ENCODE measurements at places on chromosomes 5 and 9. TPM values are rescaled to one million over a fixed set of nuclear protein-coding genes. Genes with fewer than 3 reads are reported as not detected.
A peak's percentile ranks its signal among the peaks of the same experiment; 100 is the strongest.

- peak overlapping the region; percentile 84 for H3K27ac ChIP-seq
- no peak for DNase-seq
- no peaks in the 10 kb centered on the region for H3K4me1 ChIP-seq
Observed at GRCh38 chr9:17017931-17018491, 116.8 kb upstream of the CNTLN start.

DNA sequence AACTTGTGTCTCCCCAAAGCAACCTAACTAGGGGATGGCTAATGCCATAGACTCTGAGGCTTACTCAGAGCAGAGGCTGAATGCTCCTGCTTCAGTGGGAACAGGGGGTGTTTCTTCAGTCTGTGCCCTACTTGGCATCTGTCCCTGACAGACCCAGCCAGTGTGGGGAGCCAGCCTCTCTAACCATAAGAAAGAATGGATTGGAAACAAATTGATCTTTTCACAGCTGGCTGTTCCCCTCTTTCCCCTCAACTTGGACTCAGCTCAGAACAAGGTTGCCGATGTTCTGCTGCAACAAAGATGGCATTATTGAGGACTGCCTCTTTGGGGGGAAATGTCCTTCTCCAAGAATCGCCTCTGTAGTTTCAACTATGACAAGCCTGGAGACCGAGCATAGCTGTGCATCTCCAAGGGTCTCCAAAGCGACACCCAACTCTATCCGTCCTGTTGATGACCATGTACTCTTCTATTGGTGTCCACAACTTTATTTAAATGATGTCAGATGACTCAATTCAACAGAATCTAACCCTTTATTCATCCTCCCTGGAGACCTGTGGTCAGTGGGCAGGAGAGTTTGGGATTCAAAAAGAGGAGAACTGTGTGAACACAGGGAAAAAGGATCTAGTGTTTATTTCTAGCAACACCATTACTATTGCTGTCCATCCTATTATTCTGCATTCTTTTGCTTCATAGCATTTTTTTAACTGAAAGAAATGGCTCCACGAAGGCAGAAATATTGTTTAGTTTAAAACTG, 24.7 kb upstream of the TNC start:
- no peak overlapping the region for H3K27ac ChIP-seq
- H3K36me3 ChIP-seq: no peaks in the 10 kb centered on the region
- no peak for DNase-seq
- H3K27me3 ChIP-seq: no peaks in the 10 kb centered on the region

GRM6 gene
- total RNA-seq: not detected

DNA sequence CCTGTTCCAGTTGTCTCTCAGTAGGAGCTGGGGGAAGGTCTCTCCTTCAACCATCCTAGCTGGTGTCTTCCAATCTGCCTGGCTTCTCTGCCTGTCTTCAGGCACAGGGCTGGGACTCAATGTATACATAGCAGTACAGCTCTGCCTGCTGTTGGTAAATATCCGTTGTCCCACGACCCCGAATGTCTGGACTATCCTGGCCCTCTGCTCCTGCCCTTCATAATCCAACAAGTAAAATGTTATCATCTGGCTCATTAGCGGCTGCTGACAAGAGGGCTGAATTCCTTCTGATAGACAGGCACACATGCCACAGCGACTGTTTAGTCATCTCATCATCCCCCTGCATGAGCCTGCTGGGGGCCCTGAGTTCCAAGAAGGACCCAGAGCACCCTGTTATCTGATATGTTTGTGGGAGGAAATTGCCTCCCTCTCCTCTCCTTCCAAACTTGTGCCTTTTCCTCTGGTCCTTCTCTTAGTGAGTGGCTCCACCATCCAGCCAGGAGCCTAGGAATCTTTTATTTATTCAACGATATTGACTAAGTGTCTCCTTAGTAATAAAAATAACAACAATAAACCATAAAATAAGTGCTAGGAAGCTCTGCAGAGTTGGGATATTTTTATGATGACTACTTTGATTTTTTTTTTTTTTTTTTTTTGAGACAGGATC, 29.5 kb upstream of the TGFBR1 start:
- H3K27me3 ChIP-seq: no peaks in the 10 kb centered on the region
- H3K36me3 ChIP-seq: no peaks in the 10 kb centered on the region
- H3K4me1 ChIP-seq: no peaks in the 10 kb centered on the region
- H3K4me3 ChIP-seq: no peak overlapping the region
- H3K27ac ChIP-seq: no peak overlapping the region
- DNase-seq: no peak

GRCh38 chr5:97131921-97132320, 10.5 kb downstream of the LIX1 start:
- no peaks in the 10 kb centered on the region for H3K4me1 ChIP-seq
- H3K36me3 ChIP-seq: no peaks in the 10 kb centered on the region
- H3K27me3 ChIP-seq: no peaks in the 10 kb centered on the region
- H3K4me3 ChIP-seq: no peak overlapping the region

Measured in breast epithelium (tissue), 4 donors.